ENCODE measurements at places on chromosomes 3 and 15. TPM values are rescaled to one million over a fixed set of nuclear protein-coding genes. Genes with fewer than 3 reads are reported as not detected.

GRCh38 chr3:30233913-30234646, 372.3 kb upstream of the TGFBR2 start:
- DNase-seq: no peak

DNA sequence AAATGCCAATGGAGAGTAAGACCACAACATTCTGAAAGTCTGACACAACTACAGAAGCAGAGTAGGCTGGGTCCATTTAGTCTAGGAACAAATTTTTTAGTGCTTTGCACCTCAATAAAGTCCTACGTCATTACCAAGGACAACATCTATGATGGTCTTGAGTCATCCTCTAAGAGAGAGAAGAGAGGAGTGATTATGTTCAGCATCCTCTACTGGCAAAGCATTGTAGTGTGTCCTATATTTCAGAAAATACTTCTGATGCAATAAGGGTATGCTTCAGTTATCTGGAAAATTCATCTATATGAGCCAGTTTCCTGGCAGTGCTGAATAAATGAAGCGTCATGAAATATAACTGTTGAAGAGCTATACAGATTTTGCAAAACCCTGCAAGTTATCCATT, 95.6 kb downstream of the P2RY1 start:
- DNase-seq: no peak

- DNase-seq: no peak
Measured at GRCh38 chr3:177410730-177411129, 213.4 kb upstream of the TBL1XR1 start.

GRCh38 chr3:129101370-129102138, 20.1 kb downstream of the RAB43 start:
- no peak for DNase-seq

- DNase-seq: no peak
Measured at GRCh38 chr3:62968128-62968527, 92.9 kb upstream of the CADPS start.

DNA sequence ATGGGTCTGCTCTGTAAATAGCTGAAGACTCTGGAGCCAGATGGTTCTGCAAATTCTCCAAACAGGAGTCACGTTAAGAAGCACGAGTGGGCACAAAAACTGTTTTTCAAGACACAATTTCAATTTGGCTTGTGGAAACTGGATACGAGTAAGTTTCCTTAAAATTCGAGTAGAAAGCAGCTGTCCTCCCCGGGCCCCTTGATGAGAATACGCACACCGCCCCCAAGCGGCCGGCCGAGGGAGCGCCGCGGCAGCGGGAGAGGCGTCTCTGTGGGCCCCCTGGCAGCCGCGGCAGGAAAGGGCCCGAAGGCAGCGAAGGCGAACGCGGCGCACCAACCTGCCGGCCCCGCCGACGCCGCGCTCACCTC, 778 bp upstream of the THBS1 start:
- DNase-seq: peak; percentile 91

IMPG2 gene
- polyA plus RNA-seq: 0.06 TPM

Data from heart left ventricle (tissue), 16 donors.